LHCN-M2 (cell line): ENCODE measurements at places on chromosomes 4 and X. TPM values are rescaled to one million over a fixed set of nuclear protein-coding genes. Genes with fewer than 3 reads are reported as not detected.
A peak's percentile ranks its signal among the peaks of the same experiment; 100 is the strongest.

The PABPC1L2B gene
- not detected in 2 replicates for total RNA-seq

GRCh38 chrX:69556060-69557011 is 52.2 kb downstream of the NALF2 start:
- DNase-seq, result no peak

DNA sequence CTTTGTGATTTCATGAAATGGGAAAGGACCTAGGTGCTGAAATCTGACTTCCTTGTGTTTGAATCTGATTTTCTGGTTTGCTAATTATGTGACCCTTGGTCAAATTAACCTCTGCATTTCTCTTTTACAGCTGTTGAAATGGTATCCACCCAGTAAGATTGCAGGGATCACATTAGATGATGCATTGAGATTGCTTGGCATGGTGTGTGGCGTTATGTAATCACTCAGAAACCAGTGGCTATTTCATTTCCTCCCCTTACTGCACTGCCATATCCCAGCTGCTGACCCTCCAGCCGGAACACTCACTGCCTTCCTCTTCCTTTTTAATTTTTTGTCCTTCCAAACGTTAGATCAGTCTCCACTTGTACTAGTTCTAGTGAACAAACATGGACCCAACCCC is 79.0 kb downstream of the KLHL8 start:
- no peak for DNase-seq

- DNase-seq, result no peak
Observed at GRCh38 chr4:38957893-38958292, 74.3 kb downstream of the TMEM156 start.

GRCh38 chrX:105646592-105647372 is 175.6 kb upstream of the NRK start:
- DNase-seq, result peak; percentile 82

GRCh38 chr4:94171616-94172015 is 36.0 kb upstream of the SMARCAD1 start:
- peak; percentile 4 for DNase-seq

GRCh38 chr4:104915373-104915772 is 231.3 kb upstream of the TET2 start:
- DNase-seq, result no peak

DNA sequence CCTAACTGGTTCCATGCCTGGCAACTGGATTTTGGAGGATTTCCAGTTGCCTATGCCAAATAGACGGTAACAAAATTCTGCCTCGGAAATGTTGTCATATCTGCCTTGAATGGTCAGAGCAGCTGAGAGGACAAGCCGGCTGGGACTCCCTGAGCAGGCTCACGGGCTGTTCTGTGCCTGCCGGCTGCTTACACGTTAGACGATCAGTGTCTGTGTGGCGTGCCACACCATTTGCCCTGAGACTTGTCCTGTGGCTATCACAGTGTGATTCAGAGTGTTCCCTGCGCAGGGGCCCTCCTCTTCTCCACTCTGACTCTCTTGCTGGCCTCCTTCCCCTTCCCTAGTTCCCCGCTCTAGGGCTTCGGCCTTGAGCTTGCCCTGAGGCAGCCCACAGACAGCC is 42.4 kb downstream of the RAI2 start:
- DNase-seq, result no peak

DNA sequence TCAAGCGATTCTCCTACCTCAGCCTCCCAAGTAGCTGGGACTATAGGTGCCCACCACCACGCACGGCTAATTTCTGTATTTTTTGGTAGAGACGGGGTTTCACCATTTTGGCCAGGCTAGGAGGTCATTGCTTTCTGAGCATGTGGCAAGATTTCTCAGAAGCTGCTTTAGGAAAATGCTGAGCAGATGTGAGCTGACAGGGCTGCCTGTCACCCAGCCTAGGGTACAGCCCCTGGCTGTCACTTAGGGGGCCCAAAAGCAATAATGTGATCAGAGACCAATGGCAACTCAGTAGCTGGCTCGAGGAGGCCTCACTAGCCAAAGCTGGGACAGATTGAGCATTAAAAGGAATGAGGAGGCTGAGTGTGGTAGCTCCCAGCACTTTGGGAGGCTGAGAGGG is 64.8 kb downstream of the TNIP2 start:
- no peak for DNase-seq

- peak; percentile 99 for DNase-seq
Observed at GRCh38 chr4:95129821-95130311, 372.1 kb downstream of the BMPR1B start.

The IL21 gene
- total RNA-seq, result not detected in 2 replicates

The CXCL3 gene
- 8.7 and 16.0 TPM in 2 replicates for total RNA-seq

DNA sequence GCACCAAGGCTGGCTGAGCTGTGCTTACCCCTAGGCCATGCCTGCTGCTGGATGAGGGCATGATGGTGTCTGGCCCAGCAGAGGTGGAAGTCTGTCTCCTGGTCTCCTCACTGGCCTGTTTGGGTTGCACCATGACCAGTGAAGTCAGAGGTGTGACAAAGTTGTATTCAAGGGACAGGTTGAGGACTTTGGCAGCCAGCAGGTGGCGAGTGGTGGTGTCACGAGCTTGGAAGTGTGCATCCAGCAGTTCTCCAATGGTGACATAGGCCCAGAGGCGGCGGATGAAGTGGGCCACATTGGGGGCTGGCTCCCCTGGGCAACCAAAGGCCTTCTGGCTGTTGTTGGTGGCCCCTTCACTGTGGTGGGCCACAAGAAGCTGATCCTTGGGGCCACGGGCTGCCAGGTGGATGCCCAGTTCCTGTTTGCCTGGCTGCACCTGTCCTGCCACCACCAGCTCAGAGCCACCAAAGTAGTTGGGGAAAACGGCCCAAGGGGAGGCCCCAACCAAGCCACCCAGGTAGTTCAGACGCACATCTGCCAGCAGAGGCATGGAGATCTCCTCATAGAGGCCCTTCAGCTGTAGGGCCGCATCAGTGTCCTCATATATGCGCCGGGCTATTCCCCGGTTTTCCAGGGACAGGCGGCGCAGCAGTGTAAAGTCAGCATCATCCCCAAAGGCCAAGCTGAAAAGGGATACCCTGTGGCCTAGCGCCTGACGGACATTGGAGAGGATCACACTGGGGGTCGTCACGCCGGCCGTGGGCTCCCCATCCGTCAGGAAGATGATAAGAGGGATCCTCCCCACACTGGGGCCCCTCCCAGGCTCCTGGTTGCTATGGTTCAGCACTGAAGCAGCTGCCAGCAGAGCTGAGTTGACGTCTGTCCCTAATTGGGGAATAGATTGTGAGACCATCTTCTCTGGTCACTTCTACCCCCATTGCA is 39.7 kb downstream of the ITIH6 start:
- no peak for DNase-seq

- no peak for DNase-seq
Observed at GRCh38 chr4:21544415-21544814, 404.2 kb downstream of the KCNIP4 start.

The FAM47A gene
- total RNA-seq, result not detected in 2 replicates

GRCh38 chr4:105548483-105548882 is 3.9 kb upstream of the ARHGEF38 start:
- DNase-seq, result peak; percentile 80

- no peak for DNase-seq
Observed at GRCh38 chr4:100430451-100430850, 87.4 kb downstream of the EMCN start.

GRCh38 chr4:184313702-184314659 is 96.3 kb upstream of the ENPP6 start:
- no peak for DNase-seq

DNA sequence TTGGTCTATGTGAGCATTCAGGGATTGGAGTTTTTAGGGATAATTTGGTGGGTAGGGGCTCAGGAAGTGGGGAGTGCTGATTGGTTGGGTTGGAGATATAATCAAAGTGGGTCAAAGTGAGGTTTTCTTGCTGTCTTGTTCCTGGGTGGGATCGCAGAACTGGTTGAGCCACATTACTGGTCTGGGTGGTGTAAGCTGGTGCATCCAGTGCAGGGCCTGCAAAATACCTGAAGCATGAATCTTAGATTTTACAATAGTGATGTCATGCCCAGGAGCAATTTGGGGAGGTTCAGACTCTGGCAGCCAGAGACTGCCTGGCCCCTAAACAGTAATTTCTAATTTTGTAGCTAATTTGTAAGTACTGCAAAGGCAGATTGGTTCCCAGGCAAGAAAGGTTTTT is 665.6 kb upstream of the PRKX start:
- no peak for DNase-seq

The PRRG1 gene
- total RNA-seq, result 16.6 and 17.6 TPM in 2 replicates

The OTUD6A gene
- not detected in 2 replicates for total RNA-seq

The TRMT10A gene
- 6.0 and 9.6 TPM in 2 replicates for total RNA-seq

The KIAA1210 gene
- total RNA-seq, result not detected in 2 replicates

DNA sequence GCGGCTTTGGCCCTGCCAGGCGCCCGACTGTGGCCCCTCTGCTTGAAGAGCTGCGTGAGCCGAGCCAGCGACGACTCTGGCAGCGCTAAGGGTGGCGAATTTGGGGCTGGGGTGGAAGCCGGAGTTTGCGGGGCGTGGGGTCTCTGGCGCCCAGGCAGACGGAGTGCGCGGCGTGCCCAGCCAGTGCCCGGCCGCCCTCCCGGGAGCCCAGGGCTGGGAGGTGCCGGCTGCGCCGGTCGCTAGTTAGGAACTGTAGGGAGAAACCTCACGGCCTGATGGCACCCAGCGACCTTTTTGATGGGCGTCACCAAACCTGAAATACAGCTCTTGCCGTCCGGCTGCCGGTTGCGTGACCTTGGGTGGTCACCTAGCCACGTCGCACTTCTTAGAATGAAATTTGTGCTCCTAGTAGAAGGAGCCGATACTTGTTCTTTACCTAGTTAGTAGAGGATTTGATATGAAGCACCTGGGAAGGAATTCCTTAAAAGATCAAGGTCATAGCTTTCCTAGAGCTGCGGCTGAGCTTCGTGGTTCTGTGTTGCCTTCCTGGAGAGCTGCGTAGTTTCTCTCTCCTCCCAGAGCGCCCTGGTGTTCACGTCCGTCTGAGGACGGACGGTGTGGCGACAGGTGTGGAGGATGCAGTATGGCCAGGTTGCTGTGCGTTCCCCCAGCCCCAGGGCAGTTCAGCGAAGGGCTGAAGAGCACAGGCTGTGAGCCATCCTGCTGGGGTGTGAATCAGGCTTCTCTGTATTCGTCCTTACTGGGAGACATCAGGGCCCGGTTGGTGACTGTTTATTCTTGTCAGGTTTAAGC is 680 bp downstream of the MAEA start:
- DNase-seq, result no peak

- DNase-seq, result no peak
Observed at GRCh38 chr4:82585690-82586435, 24.1 kb upstream of the TMEM150C start.

DNA sequence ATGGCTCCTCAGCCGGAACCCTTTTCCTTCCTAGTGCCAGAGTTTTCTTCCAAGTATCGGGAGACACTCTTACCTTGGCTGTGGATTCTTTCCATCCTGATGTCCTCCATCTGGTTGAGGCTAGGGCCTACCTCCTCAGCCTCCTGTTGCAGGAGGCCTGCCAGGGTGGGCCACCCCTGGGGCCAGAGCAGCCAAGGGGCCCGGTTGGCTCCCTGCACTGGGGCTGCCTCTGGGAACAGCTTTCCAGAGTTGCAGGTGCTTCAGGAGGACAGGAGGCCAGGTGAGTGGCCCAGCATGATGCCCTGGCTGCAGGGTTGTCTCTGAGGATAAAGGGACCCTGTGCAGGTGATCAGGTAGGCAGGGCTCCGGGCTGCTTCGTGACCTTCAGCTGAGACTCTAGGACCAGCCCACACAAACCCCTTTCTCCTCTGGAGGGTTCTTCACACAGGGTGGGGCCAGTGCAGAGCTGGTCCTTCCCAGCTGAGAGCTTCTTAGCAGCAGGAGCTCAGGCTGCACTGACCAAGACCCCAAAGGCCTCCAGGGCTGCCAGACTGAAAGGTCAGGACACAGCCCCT is 5.3 kb upstream of the GPR78 start:
- no peak for DNase-seq

GRCh38 chr4:112075129-112075753 is 70.0 kb upstream of the FAM241A start:
- DNase-seq, result peak; percentile 70

The CCKAR gene
- not detected in 2 replicates for total RNA-seq

- DNase-seq, result no peak
Observed at GRCh38 chr4:117588771-117589170, 445.5 kb upstream of the NDST3 start.

DNA sequence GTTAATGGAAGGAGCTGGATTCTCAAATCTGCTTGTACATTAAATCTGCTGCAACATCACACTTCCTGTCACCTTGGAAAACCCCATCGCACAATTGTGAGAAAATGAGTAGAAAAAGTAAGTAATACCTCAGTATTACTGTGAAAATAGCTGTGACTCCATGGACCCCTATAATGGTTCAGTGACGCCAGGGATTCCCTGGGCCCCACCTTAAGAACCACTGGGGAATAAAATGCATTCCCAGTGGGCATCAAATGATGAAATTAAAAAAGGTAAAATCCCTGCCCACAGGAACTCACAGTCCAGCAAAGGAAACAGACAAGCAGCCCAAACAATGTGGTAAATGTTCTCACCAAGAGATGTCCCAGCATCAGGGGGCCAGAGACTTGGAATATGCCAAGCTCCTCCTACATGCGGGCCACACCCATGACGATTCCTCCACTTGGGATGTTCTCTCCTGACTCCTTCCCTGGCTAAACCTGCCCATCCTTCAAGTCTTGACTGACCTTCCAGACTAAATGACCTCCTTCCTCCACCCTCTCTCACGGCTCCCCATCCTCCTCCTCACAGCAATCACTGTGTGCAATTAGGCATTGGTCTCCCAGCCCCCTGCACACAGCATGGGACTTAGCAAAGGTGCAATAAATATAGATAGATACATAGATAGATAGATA is 2.6 kb downstream of the EVC2 start:
- no peak for DNase-seq

GRCh38 chr4:128347175-128347868 is 59.7 kb upstream of the PGRMC2 start:
- DNase-seq, result peak; percentile 30

DNA sequence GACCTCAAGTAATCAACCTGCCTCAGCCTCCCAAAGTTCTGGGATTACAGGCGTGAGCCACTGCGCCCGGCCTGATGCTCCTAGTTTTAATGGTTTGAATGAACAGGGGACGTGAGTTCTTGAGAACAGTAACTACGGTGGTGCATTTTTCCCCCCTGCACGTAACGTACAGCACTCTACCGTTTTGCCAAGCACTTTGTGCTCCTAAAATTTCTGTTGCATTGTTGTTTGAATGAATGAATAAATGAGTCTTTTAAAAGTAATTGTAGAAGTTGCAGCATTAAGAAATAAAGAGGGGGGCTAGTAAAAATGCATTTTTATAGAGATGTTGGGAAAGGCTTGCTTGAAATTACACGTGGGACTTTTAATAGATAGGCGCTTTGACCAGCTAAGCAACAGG is at the start of gene RPA4:
TSS of gene RPA4 (plus strand) at position 301 of the 400 bp plus-strand sequence. CDS start 403 bp downstream, outside the sequence.
- DNase-seq, result no peak
